ENCODE measurements at places on chromosomes 6 and 20. TPM values are rescaled to one million over a fixed set of nuclear protein-coding genes. Genes with fewer than 3 reads are reported as not detected.

DNA sequence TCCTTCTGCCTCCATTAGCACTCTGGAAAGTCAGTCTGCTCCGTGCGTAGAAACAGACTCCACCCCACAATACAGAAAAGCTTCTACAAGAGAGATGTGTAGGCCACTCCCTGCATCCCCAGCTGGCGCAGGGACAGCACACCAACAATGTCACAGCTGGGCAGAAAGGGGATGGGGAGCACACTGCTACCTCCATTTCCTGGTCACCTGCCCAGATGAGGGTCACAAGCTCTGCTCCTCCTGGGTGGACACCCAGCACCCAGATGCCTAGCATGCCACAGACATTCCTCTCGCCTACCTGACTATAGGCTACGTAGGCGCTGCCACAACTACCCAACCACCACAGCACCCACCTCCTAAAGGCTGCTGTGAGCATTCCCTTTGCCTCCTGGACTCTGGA, 12.2 kb downstream of the BEND3 start:
- H3K36me3 ChIP-seq, result no peaks in the 10 kb centered on the region
- DNase-seq, result no peak
- H3K4me1 ChIP-seq, result peaks cover 38% of the 10 kb centered on the region
- peak overlapping the region; percentile 68 for H3K27ac ChIP-seq
- no peaks in the 10 kb centered on the region for H3K27me3 ChIP-seq

GRCh38 chr6:140153703-140154102, 779.3 kb upstream of the CITED2 start:
- no peak overlapping the region for H3K4me3 ChIP-seq
- H3K4me1 ChIP-seq, result no peaks in the 10 kb centered on the region
- DNase-seq, result no peak
- H3K27ac ChIP-seq, result no peak overlapping the region

GRCh38 chr6:34911822-34912221, 22.8 kb downstream of the ANKS1A start:
- no peak for DNase-seq
- H3K4me1 ChIP-seq, result no peaks in the 10 kb centered on the region
- no peak overlapping the region for H3K4me3 ChIP-seq
- H3K27me3 ChIP-seq, result no peaks in the 10 kb centered on the region
- no peaks in the 10 kb centered on the region for H3K36me3 ChIP-seq

- no peak overlapping the region for H3K4me3 ChIP-seq
- no peaks in the 10 kb centered on the region for H3K27me3 ChIP-seq
- no peak overlapping the region for H3K27ac ChIP-seq
- H3K36me3 ChIP-seq, result peaks cover 71% of the 10 kb centered on the region
These were observed 8.5 kb downstream of the TNFAIP3 start for GRCh38 chr6:137875606-137876005.

DNA sequence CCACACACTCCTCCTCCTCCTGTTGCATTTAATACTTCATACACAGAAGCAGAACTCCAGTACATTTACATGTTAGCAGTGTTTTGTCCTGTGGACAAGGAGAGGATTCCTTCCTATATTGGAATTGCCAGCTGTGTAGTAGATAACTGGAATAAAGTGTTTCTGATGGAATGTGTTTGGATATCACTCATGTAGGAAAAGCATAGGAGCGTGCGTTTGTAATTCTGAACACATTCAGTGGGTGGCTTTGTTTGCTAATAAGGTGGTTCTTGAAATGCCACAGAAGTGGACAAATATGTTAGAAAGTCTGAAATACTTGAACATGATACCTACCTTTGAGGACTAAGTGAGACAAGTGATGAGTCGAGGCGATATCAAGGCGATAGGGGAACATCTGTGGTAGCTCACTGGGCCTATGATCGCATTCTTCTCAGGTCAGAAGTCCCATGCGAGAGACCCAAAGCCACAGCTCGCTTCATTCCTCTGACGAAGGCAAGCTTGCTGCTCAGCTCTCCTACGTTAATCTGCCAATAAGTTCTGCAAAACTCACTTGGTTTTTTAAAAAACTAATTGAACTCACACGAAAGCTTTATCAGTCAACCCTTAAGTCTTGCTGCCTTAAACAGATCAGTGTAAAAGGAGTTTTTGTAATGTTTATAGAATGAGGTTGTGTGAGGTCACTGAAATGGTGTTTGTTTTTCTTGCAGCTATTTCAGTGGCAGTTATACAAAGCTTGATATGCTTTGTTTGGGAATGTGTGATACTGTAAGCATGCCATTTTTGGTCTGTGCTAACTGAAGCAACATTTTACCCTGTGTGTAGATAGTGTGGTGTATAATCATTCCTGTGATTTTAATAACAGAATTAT, 159.9 kb downstream of the SOX4 start:
- H3K36me3 ChIP-seq, result no peaks in the 10 kb centered on the region
- peak overlapping the region; percentile 67 for H3K27ac ChIP-seq
- H3K4me3 ChIP-seq, result no peak overlapping the region
- peaks cover 43% of the 10 kb centered on the region for H3K4me1 ChIP-seq
- no peaks in the 10 kb centered on the region for H3K27me3 ChIP-seq
- peak; percentile 68 for DNase-seq

- H3K4me1 ChIP-seq, result peaks cover 5% of the 10 kb centered on the region
- H3K27me3 ChIP-seq, result no peaks in the 10 kb centered on the region
- H3K27ac ChIP-seq, result no peak overlapping the region
- no peak overlapping the region for H3K4me3 ChIP-seq
- no peak for DNase-seq
These were observed 391.1 kb downstream of the BTBD9 start for GRCh38 chr6:38248500-38249234.

DNA sequence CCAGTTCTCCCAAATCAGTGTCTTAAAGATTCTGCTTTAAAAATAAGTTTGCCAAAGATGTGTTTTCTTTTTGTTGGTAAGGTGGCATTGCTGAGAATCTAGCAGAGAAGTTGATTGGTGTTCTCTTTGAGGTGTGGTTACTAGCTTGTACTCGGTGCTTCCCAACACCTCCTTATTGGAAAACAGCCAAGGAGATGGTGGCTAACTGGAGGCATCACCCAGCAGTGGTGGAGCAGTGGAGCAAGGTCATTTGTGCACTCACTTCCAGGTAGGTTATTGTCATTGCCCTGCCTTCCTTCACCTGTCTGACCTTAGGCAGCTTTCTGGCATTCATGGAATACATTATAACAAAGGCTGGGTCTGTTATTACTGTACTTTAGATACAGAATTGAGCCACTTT, 26.7 kb downstream of the RALGAPB start:
- no peaks in the 10 kb centered on the region for H3K27me3 ChIP-seq
- no peak overlapping the region for H3K4me3 ChIP-seq
- no peaks in the 10 kb centered on the region for H3K4me1 ChIP-seq
- H3K36me3 ChIP-seq, result peaks cover 19% of the 10 kb centered on the region

GRCh38 chr6:148445620-148446019, 103.0 kb downstream of the SASH1 start:
- H3K27ac ChIP-seq, result no peak overlapping the region
- H3K36me3 ChIP-seq, result no peaks in the 10 kb centered on the region
- H3K27me3 ChIP-seq, result no peaks in the 10 kb centered on the region
- peak; percentile 58 for DNase-seq

- H3K36me3 ChIP-seq, result peaks cover 10% of the 10 kb centered on the region
- H3K4me1 ChIP-seq, result peaks cover 46% of the 10 kb centered on the region
- peak overlapping the region; percentile 85 for H3K27ac ChIP-seq
These were observed 11.9 kb upstream of the CPNE5 start for GRCh38 chr6:36851149-36851614.

DNA sequence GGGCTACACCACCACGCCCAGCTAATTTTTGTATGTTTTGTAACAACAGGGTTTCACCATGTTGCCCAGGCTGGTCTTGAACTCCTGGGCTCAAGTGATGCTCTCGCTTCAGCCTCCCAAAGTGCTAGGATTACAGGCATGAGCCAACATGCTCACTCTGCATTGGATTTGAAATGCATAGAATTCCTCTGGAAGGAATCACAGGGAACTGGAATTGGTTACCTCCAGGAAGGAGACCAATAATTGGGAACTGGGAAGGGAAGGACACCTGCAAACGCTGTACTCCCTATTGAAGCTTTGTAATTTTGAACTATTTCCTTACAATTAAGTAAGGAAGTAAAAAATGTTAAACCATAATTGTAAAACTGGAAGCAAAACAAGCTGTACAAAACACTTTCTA, 12.3 kb upstream of the TP53INP2 start:
- H3K27ac ChIP-seq, result no peak overlapping the region
- no peaks in the 10 kb centered on the region for H3K36me3 ChIP-seq
- H3K4me3 ChIP-seq, result no peak overlapping the region

- H3K36me3 ChIP-seq, result no peaks in the 10 kb centered on the region
- no peaks in the 10 kb centered on the region for H3K27me3 ChIP-seq
- H3K4me3 ChIP-seq, result no peak overlapping the region
These were observed 169.9 kb downstream of the QRSL1 start for GRCh38 chr6:106799031-106799894.

DNA sequence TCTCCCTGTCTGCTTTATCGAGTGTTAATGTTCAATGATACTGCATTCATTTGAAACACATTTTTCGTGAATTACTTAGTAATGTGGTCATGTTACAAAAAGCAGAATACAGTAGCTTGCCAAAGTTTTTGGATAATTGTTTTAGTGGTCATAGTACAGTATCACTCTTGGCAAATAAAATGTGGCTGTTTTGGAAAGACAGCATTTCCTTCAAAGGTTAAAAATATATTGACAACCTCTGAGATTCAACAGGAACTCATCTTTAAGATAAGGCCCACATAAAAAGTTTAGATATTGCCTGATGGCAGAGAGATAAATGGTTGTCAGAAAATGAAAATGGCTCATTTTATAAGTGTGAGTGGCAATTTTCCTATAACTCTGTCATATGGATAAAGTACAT, 297.7 kb upstream of the MAN1A1 start:
- peaks cover 47% of the 10 kb centered on the region for H3K27me3 ChIP-seq
- no peak overlapping the region for H3K4me3 ChIP-seq
- no peaks in the 10 kb centered on the region for H3K36me3 ChIP-seq
- H3K27ac ChIP-seq, result no peak overlapping the region
- no peak for DNase-seq

GRCh38 chr6:109059153-109059552, 35.5 kb downstream of the SESN1 start:
- H3K27ac ChIP-seq, result no peak overlapping the region
- no peaks in the 10 kb centered on the region for H3K27me3 ChIP-seq
- H3K4me1 ChIP-seq, result no peaks in the 10 kb centered on the region
- no peak for DNase-seq
- no peaks in the 10 kb centered on the region for H3K36me3 ChIP-seq

- no peaks in the 10 kb centered on the region for H3K4me1 ChIP-seq
- no peaks in the 10 kb centered on the region for H3K27me3 ChIP-seq
- H3K4me3 ChIP-seq, result no peak overlapping the region
- H3K27ac ChIP-seq, result no peak overlapping the region
These were observed 256.0 kb downstream of the TPBG start for GRCh38 chr6:82619573-82619972.

DNA sequence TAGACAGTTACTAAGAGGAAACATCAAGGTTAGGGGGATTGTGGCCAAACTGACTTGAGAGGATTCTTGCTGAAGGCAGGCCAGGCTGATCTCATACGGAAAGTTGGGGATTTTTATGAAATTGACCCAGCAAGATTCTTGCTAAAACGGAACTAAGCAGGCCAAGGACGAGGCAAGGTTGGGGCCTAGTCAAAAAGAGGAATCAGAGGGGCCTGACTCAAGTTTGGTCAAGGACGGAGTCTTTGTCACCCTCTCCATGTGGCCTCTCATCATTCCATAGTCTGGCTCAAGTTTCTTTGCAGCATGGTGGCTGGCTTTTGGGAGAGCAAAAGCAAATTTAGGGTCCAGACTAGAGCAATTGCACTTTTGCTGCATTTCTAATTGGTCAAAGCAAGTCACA, 7.9 kb upstream of the HECA start:
- H3K4me3 ChIP-seq, result no peak overlapping the region
- H3K36me3 ChIP-seq, result no peaks in the 10 kb centered on the region
- H3K27ac ChIP-seq, result no peak overlapping the region
- H3K4me1 ChIP-seq, result no peaks in the 10 kb centered on the region
- DNase-seq, result no peak
- no peaks in the 10 kb centered on the region for H3K27me3 ChIP-seq

- no peaks in the 10 kb centered on the region for H3K27me3 ChIP-seq
- no peak overlapping the region for H3K4me3 ChIP-seq
- H3K4me1 ChIP-seq, result peaks cover 8% of the 10 kb centered on the region
- peak overlapping the region; percentile 1 for H3K27ac ChIP-seq
- peaks cover 18% of the 10 kb centered on the region for H3K36me3 ChIP-seq
These were observed 64.7 kb downstream of the MYH7B start for GRCh38 chr20:35020108-35020928.

GRCh38 chr20:40251284-40251932, 437.6 kb downstream of the MAFB start:
- H3K36me3 ChIP-seq, result no peaks in the 10 kb centered on the region
- DNase-seq, result peak; percentile 19
- H3K27ac ChIP-seq, result no peak overlapping the region

- H3K27ac ChIP-seq, result peak overlapping the region; percentile 84
- peak overlapping the region; percentile 57 for H3K4me3 ChIP-seq
- no peaks in the 10 kb centered on the region for H3K27me3 ChIP-seq
- peak; percentile 73 for DNase-seq
- no peaks in the 10 kb centered on the region for H3K36me3 ChIP-seq
These were observed 114.9 kb upstream of the BTN3A2 start for GRCh38 chr6:26249957-26250697.

GRCh38 chr20:1800777-1801176, 94.4 kb upstream of the SIRPA start:
- H3K4me3 ChIP-seq, result no peak overlapping the region
- H3K27me3 ChIP-seq, result peaks cover 32% of the 10 kb centered on the region
- no peak overlapping the region for H3K27ac ChIP-seq
- H3K4me1 ChIP-seq, result no peaks in the 10 kb centered on the region

GRCh38 chr6:39083231-39083634, 31.8 kb downstream of the SAYSD1 start:
- no peak overlapping the region for H3K27ac ChIP-seq
- no peak overlapping the region for H3K4me3 ChIP-seq

- peak; percentile 64 for DNase-seq
- no peak overlapping the region for H3K27ac ChIP-seq
- no peak overlapping the region for H3K4me3 ChIP-seq
- no peaks in the 10 kb centered on the region for H3K27me3 ChIP-seq
- H3K36me3 ChIP-seq, result no peaks in the 10 kb centered on the region
- H3K4me1 ChIP-seq, result no peaks in the 10 kb centered on the region
These were observed 67.8 kb downstream of the MMS22L start for GRCh38 chr6:97215157-97215769.

GRCh38 chr6:66199171-66199570, 492.1 kb upstream of the EYS start:
- no peaks in the 10 kb centered on the region for H3K36me3 ChIP-seq
- no peak overlapping the region for H3K4me3 ChIP-seq
- no peaks in the 10 kb centered on the region for H3K27me3 ChIP-seq
- no peak for DNase-seq

The PRSS16 gene
- total RNA-seq, result 4.4 TPM

The AKAP7 gene
- 6.8 TPM for total RNA-seq

The ASIP gene
- not detected for total RNA-seq

The ERVFRD-1 gene
- not detected for total RNA-seq

The CLDN20 gene
- not detected for total RNA-seq

The TTBK1 gene
- 1.0 TPM for total RNA-seq

The HDGFL1 gene
- total RNA-seq, result not detected

The UBE2C gene
- total RNA-seq, result 267 TPM

The PACRG gene
- 0.83 TPM for total RNA-seq

The MYLK2 gene
- not detected for total RNA-seq

The PGBD1 gene
- 7.5 TPM for total RNA-seq

The KIF25 gene
- 1.6 TPM for total RNA-seq

The HLA-F gene
- 0.78 TPM for total RNA-seq

The CRISP2 gene
- not detected for total RNA-seq

Measured in cardiac muscle cell (in vitro differentiated cells and primary cell).